Psoas muscle (tissue), 8 donors: ENCODE measurements at places on chromosomes 4 and X.
A peak's percentile ranks its signal among the peaks of the same experiment; 100 is the strongest.

- DNase-seq: no peak
Observed at GRCh38 chrX:30714138-30714537, 60.9 kb downstream of the GK start.

- DNase-seq: no peak
Observed at GRCh38 chrX:69161786-69162349, 3.4 kb downstream of the PJA1 start.

DNA sequence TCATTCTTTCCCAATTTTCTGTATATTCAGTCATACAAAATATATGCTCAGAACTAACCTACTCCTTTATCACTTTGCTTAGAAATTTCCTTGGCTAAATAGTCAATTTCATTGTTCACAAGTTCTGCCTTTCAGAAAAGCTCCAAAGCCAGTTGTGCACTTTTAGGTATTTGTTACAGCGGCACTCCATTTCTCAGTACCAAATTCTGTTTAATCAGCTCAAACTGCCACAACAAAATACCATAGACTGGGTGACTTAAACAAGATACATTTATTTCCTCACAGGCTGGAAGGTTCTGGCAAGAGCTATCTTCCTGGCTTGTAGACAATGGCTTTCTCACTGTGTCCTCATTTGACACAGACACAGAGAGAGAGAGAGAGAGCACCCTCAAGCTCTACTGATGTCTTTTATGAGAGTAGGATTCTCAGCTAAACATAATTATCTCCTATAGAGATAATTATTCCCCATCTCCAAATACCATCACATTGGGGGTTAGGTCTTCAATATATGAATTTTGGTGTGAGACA lies 188.8 kb upstream of the FSTL5 start:
- DNase-seq: no peak

GRCh38 chr4:15006416-15007024 lies 4.2 kb downstream of the CPEB2 start:
- DNase-seq: no peak

GRCh38 chrX:19829814-19830213 lies 57.6 kb downstream of the SH3KBP1 start:
- no peak for DNase-seq

DNA sequence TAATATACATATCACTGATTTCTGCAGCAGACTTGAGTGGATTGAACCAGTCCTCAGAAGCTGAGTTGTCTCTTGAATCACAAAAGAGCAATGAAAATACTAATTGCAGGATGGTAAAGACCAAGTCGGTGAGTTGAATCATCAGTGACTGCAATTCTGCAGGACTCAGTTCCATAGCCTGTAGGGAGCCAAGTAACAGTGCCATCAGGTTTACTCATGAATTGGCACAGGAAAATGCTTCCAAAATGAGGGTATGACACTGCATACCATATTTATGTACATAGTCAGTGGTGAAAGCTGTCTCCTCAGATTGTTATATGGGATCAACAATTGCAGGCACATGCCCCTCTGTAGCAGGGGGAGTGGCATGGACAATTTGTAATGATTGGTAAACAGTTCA lies 192.8 kb downstream of the CCNG2 start:
- no peak for DNase-seq

DNA sequence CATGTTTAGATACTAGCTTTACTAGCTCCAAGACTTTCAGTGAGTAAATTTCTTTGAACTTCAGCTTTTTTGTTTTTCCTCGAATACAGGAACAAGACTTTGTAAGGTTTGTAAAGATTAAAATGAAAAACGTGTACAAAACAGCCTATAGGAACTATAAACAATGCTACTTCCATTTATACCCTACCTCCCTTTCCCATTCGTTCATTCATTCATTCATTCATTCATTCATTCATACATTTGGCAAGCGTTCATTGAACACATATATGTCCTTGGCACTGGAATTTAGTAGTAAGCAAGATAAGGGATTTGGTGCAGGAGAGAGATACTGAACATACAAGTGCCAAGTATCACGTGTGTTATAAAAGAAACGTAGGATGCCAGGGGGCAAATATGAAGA lies 65.4 kb upstream of the NAP1L5 start:
- DNase-seq: no peak

GRCh38 chr4:124918559-124919122 lies 206.1 kb upstream of the ANKRD50 start:
- DNase-seq: no peak

GRCh38 chrX:37745835-37746217 lies 34.0 kb upstream of the CYBB start:
- no peak for DNase-seq

DNA sequence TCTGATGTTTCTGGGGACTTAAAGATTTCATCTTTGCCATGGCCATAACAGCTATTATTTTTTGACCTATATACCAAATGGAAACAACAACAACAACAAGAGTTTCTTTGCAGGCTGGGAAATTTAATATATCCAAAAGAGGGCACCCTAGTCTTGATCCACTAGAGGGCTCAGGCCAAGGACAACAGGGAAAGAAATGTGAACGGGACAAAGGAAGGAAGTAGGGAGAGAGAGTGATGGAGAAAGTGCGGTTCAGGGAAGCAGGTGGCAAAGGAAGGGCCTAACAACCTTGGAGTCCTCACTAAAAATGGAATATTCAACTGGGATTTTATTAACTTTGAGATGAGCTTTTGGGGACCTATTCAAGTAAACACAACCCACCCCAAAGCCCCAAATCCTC lies 67.8 kb upstream of the SCML1 start:
- no peak for DNase-seq

DNA sequence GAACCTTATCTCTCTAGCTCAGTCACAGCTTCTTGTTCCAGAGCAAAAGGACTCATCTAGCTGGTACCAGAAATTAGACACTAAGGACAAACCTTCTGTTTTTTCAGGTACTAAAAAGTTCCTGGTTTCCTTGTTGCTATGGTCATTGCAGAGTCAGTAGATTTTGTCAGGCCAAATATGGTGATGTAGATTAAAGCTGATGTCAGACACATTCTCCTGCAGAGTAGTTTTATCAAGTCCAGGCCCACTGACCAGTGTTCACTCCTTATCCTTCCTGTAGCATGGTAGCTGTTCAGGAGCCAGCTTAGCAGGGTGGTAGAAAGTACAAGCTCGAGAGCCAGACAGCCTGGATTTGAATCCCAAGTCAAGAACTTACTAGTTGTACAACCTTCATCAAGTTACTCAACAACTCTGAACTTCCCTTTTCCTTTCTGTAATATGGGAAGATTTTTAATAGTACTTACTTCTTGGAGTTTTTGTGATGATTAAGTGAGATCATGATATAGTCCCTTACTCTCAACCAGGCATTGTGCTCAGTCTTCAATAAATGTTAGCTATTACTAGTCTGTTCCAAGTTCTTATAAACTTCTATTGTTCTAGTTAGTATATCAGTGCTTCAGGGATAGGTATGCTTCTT lies 17.9 kb downstream of the OCRL start:
- DNase-seq: no peak

DNA sequence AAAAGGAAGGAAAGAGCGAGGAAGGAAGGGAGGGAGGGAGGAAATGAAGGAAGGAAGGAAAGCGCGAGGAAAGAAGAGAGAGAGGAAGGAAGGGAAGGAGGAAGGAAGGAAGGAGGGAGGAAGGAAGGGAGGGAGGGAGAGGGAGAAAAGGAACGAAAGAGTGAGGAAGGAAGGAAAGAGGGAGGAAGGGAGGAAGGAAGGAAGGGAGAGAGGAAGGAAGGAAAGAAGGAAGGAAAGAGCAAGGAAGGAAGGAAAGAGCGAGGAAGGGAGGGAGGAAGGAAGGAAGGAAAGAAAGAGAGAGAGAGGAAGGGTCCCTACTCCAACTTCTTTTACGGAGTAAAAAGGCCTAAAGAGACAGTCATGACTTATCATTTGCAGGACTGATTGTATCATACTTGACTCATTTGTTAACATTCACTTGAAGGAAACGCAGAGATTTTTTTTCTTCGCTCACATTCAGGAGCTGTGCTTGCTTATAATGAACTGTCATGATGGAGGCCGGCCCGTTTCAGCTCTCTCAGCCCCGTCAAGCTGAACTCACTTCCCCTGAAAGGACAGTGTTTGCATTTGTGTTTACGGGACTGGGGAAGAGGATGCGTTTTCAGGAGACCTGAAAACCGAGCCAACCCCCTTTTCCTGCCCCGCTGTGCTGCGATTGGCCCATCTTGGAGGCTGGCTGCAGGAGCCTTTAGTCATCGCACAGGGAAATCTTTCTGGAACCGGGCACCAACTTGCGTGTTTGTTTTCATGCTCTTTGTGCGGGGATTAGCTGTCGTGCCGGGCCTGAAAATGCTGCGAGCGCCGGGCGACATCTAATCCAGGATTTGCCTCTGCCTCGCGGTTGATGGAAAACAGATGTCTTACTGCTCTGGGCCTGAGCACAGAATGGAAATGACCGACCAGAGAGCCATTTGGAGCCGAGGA lies 17.8 kb downstream of the TRIM2 start:
- peak; percentile 74 for DNase-seq

DNA sequence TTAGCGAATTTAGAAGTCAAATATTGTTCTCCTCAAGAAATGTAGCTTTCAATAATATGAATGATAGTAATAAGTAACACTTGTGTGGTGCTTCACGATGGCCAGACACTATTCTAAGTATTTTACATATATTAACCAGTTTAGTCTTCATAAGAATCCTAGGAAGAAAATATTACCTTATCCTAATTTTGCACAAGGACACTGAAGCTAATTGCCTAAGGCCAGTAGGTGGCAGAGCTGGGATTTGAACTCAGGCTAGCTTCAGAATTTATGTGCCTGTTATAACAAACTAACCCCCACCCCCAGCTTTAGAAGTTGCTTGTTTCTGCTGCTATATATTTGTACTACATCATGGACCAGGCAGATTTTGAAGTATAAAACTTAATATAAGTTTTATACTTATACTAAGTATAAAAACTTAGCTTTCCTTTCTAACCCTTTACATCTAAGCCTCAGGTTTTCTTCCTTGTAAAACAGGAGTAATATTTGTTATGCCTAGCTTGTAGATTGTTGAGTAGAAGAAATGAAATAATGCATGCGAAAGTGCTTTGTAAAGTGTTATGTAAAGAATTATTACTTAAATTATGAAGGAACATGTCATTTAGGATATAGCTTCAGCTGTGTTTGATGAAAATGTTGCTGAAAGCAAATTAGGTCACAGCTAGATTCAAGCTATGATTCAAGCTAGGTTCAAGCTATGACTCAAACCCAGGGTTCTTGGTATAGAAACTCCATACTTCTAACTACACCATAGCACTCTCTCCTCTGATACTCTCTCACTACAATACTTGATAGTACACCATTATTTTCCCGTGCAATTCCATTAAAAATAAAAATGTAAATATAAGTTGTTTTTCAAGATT lies 4.2 kb upstream of the CDS1 start:
- no peak for DNase-seq

DNA sequence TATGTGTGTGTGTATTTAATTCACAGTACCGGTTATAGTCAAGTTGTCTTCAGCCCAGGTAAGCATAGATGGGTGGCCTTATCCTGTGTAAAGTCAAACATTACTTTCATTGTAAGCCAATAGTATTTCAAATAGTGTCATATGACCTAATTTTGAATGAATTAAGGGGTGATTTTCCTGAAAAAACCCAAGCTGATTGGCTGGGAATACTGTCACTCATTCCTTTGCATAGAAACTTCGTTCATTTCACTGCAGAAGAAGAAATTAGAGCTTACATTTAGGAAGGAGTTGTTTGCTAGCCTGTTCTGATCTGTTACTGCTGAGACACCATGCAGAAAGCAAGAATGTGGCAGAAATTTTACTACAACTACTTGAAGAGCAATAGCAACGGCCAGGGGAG lies 45.4 kb downstream of the SMARCAD1 start:
- no peak for DNase-seq

GRCh38 chr4:177484613-177485021 lies 42.4 kb upstream of the AGA start:
- DNase-seq: no peak

DNA sequence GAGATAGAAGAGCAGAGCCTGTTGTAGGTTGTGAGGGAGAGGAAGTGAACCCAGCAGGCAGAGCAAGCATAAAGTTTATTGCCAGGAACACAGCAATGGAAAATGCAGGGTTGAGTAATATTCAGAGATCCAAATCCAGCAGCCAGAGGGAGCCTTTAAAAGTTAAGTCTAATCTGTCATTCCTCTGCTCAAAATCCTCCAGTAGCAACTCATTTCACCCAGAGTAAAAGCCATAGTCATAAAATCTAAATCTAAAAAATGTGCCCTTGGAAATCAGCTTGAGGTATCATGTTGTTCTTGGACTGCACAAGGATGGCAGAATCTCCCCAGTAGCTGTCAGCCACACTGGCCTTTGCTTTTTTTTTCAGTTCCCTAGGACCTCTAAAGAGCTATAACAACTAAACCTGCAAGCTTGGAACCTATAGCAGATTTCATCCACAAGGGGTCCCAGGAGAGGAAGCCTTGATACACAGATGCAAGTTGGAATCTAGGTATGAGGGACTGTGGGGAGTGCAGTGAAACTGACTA lies 62.9 kb upstream of the FRAS1 start:
- DNase-seq: no peak

- DNase-seq: no peak
Observed at GRCh38 chrX:8037593-8038348, 110.6 kb upstream of the PNPLA4 start.

DNA sequence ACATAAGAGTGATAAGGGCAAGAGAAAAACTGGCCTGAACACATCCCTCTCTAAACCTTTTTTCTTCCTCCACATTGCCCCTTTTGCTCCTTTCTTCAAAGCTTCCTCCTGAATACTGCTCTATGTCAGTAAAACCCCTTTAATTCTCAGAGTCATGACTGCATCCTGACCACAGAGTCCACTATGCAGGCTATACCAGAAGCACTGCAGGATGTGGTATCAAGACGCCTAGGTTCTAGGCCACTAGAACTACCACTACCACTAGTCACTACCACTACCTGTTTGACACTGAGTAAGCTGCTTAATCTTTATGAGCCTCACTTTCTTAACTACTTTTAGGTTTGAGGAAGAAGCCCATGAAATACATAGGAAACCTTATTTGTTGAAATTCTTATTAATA lies 38.7 kb downstream of the ARHGEF9 start:
- DNase-seq: no peak

DNA sequence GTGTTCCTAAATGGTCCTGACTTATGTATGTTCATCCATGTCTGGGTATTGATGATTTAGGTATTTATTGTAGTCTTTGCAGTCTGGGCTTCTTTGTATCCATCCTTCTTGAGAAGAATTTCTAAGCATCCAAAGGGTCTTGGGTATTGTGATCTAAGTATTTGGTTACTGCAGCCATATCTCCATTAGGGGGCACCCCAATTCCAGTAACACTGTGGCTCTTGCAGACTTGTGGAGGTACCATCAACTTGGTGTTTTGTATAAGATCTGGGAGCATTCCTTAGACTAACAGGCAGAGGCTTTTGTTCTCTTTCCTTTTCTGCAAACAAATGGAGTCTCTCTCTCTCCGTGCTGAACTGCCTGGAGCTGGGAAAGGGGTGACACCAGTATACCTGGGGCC lies 113.7 kb upstream of the NEXMIF start:
- no peak for DNase-seq

DNA sequence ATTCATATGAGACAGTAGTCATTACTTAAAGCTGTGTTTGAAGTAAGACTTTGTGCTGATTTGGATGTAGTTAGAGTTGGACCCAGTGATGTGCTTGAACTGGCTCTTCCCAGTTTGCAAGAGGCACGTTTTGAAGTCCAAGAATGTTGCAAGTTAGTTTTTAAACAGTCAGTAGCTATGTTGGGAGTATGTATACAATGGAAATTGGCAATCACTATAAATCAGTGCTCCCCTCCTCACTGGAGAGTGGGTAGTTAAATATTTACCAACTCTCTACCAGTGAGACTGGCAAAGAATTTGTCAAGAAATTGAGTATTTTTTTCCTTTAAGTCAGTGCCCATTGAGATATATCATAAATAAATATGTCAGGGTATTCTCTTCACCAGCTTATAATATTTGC lies 191.9 kb upstream of the SPRY1 start:
- DNase-seq: no peak
